ENCODE measurements at places on chromosomes 13 and 19.

GRCh38 chr13:101727118-101727517 lies 274.6 kb downstream of the ITGBL1 start:
- no peak for DNase-seq

DNA sequence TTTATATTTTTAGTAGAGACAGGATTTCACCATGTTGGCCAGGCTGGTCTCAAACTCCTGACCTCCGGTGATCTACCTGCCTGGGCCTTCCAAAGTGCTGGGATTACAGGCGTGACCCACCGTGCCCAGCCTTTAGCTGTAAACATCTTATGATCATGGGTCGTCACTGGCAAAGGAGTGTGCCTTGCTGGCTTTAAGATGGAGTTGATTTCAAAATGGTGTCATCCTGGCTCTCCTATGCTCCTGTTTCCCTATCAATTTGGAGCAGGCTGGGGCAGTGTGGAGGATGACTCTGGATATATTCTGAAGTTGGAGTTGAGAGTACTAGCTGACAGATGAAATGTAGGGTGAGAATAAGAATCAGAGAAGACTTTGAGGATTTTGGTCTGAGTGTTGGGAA lies 18.4 kb upstream of the ATP8A2 start:
- no peak for DNase-seq

DNA sequence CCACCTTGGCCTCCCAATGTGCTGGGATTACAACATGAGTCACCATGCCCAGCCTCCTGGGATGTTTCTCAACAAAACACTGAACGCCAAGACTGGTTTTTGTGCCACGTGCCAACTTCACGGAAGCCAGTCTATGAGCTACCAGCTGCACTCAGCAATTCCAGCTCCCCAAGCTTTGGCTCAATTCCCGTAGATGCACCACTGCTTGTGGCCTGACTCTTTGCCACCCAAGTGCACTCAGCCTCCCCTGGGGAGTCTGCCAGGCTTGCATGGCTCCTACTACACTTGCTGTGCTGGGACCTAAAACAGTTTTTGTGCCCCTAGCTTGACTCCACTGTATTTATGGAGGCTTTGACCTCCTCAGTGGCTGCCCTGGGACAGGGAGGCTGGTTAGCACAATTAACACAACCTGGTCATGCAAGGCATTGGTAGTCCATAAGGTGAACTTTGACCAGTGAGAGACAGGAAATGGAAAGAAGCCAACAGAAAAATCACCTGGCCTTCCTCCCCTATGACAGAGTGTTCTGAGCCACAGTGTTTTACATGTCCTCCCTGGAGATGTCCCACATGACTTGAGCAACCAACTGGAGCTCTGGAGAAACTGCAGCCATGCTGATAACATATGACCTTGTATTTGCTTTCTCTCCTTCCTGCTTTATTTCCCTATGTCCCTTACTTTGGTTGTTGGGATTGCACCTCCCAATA lies 1173.1 kb downstream of the UQCRFS1 start:
- DNase-seq: no peak

DNA sequence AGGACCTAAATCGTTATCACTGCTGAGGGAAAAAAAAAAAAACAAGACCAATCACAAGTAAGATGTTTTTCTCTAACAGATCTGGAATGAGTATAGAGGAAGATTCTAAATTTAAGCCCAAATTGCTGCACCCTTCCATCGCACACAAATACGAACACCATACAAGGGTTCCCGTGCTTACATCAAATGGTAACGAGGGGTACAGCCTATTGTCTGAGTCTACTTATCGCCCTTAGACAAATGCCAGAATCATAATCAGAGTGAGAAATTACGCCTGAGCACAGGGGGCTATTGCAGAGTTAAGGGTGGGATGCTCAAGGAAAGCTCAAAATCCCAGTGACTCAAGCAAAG lies 603 bp downstream of the ZC3H13 start:
- DNase-seq: no peak

DNA sequence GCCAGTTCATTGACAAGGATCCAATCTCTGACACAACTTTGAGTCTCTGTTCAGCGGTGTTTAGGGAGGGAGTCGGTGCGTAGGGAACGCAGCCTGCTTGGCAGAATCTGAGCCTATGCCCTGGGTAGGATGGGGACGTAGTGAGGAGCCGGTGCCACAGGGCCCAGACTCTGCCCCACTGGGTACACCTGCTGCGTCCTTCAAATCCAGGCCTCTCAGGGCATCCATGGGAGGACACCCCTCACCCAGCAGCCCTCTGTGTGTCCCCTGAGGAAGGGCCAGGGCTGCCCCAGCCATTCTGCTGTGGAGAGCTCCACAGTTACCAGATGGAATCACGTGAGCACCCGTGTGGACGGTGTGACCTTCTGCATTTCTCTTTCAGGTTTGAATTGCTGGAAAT lies 133.2 kb upstream of the MCF2L start:
- no peak for DNase-seq

Data from AG20443 (cell line).